ENCODE measurements at places on chromosomes 6 and 20.

DNA sequence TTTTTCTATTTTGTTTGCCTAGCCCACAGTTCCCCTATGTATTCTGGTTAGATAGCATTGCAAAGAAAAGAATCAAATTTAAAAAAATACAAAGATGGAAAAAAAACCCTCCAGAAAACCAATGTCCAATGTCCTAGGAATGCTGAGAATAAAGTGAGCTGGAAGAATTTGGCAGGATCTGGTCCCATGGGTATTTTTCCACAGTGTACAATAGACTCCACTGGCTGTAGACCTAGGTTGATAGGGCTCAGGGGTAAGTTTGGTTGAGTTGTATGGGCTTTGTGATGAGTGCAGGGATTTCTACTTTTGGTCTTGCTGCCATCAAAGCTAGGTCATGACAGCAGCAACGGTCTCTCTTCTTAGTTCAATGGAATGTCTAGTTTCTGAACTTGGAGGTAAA, 41.5 kb downstream of the SLC22A2 start:
- no peak for DNase-seq

DNA sequence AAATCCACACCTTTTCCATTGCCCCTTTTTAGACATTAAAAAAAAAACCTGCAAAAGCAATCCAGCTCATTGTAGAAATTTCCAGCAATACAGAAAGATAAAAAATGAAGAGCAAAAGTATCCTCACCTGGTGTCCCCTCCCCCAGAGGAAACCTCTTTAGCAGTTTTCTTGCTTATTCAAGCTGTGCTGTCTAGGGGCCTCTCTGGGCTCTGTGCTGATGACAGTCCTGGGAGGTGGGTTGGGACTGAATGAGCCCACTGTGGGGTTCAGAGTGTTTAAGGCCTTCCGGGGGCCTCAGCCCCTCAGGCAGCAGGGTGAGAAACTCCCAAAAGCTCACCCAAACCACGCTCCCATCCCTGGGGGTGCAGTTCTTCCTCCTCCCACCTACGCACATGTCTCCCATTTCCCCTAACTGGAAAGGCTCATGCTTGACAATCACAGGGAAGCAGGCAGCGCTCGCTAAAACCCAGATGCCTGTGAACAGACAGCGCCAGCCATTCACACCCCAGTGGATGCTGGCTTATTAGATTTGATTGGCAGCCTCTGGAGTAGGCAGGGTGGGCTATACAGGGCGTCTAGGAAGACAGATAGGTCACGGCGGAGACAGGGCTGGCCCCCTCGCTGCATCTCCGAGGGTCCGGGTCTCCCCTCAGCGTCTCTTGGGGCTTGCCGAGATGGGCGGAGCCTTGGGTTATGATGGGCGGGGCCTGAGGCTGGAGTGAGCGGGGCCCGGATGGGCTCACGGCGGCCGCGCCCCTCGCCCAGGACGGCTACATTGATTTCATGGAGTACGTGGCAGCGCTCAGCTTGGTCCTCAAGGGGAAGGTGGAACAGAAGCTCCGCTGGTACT, 4.6 kb downstream of the GUCA1A start:
- no peak for DNase-seq

GRCh38 chr6:163287626-163288025, 126.9 kb upstream of the QKI start:
- DNase-seq: no peak

- no peak for DNase-seq
Observed at GRCh38 chr20:61694682-61695081, 371.0 kb downstream of the TAF4 start.

DNA sequence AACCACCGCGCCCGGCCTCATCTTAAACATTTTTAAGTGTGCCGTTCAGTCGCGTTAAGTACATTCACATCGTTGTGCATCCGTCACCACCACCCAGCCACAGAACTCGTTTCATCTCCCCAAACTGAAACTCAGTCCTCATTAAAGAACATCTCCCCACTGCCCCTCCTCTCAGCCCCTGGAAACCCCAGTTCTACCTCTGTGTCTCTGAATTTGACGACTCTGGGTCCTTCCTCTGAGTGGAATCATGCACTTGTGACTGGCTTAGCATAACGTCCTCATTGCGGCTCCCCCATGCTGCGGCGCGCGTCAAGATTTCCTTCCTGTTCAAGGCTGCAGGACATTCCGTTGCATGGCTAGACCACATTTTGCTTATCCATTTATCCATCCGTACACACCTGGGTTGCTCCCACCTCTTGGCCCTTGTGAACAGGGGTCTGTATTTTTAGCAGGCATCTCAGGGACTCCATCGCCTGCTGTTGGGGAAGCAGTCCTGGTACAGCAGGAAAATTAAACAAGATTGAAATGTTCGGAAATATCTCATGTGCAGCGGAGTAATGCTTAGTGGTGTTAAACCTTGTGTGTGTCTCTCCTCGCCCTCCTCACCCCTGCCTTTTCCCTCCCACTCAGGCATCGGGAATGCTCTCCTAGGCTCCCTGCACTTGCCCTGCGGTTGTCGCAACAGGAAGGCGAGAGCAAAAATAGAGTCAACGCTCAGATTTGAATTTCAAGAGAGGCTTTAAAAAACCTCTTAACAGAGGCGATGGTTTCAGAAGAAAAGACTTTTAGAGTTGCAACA, 127.9 kb downstream of the PXDC1 start:
- no peak for DNase-seq

- DNase-seq: no peak
Observed at GRCh38 chr6:38909015-38909730, 139.4 kb upstream of the GLP1R start.

DNA sequence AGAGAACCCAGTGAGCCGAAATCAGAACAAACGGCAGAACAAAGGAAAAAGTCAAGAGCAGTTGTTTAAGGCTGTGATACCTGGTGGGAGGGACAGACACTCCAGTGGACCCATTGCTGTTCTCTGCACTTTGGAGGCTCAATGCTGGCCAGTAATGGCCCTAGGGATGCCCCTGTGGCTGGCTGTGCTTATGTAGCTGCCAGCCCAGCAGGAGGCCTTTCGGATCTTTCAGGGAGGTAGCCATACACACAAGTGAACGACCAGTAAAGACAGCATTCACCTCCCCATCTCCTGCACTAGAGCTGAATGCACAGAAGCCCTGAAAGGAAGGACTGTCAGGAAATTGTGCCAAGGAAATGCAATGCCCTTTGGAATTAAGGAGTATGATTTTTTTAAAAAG, 34.3 kb downstream of the GPLD1 start:
- no peak for DNase-seq

DNA sequence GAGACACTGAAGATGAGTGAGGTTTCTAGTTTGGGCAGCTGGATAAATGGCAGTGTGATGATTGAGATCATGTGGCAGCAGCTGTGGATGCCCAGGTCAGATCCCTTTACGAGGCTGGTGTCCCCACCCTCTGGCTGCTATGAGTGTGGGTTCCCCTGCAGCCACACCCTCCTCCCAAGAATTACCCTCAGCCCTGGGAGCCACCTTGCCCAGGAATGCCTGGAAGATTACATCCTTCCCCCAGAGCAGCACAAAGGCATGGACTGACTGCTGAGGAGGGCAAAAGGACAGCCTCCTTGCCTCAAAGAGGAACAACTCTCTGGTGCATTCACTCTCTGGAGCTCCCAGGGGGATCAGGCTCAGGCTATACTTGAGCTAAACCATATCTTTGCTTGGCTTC, 15.0 kb upstream of the PKHD1 start:
- DNase-seq: no peak

DNA sequence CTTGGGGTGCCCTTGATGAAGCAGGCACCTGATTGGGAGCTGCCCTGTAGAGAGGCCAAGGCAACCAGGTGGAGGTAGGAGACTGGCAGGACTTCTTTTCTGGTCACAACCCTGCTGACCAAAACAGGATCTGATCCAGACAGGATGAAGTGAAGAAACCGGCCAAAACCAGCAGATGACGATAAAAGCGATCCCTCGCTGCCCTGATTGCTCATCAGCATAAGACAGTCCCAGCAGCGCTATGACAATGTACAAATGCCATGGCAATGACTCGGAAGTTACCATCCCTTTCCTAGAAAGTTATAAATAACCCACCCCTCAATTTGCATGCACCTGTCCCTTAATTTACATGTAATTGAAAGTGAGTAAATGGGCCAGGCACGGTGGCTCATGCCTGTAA, 88.4 kb upstream of the PDE10A start:
- no peak for DNase-seq

DNA sequence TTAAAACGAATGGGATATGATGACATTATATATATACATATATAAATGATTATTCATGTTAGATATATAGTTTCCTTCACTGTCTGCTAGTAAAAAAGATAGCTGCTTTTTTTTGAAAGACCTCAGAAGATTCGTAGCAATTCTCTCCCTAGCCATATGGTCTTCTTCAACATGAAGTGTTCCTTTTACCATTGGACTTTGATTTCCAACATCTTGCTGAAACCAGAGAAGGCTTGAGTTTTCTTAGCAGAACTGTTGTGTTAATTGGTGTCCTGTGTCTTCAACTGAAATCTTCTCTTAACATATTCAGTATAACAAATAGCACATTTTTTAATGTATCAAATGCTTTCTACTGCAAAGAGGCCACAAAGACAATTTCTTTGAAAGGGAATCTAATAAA, 55.3 kb downstream of the FNDC1 start:
- no peak for DNase-seq

DNA sequence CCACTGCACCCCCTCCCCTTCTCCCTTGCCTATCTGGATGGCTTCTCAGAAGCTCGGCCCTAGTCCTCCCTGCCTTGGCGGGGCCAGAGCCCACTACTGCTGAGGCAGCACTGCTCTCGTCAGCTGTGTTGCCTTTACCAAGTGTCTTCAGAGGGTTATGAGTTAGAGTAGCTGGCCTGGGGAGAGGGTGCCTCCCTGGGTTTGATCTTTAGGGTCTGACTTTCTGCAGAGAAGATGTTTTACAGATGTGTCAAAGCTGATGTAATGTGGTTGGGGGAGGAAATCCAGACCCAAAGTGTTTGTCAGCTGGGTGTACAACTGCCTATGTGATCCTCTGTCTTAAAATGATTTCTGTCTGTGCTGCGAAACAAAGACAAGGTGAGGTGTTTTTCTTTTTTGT, 30.4 kb upstream of the PI16 start:
- no peak for DNase-seq

DNA sequence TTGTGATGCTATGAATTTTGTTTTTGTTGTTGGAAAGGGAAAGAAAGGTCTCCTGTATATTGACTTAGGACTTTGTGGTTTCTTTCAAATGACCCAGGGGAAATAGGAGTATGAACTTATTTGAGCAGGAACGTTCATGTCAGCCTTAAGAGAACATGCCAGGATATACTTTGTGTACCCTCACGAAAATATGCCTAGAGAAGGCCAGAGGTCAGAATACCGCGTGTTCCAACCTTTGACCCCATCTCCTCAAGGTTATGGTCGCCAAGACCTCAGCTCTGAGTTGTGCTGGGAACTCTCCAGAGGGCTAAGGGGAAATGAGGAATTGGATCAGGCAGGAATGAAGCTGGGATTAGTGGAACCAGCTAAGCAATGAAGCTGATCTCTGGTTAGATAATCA, 11.5 kb downstream of the TTLL9 start:
- DNase-seq: no peak

DNA sequence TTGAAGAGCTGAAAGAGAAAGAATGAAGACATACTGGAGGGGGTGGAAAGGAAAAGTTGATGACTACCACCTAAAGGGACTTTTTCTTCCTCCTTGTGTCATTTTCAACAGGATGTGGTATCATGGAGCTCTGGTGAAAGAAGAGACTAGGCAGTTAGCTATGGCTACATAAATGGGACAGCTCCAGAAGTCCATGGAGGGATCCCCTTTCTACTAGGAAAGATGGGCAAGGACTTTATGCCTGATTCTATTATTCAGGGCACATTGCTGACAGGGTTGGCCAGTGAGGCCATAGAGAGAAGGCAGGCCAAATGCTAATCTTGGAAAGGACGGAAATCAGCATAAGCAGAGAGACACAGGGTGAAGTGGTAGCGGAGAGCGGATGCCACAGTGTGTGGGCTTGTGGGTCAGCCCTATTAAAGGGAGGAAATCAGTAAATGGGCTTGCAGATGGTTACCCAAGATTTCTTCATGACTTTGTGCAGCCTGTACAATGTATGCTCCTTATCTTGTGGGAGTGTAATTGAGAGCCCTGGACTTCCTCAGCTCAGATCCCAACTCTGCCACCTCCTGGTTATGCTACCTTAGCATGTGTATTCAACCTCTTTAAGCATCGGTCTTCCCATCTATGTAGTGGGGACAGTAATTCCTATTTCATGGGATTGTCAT, 77.4 kb upstream of the TMEM170B start:
- no peak for DNase-seq

DNA sequence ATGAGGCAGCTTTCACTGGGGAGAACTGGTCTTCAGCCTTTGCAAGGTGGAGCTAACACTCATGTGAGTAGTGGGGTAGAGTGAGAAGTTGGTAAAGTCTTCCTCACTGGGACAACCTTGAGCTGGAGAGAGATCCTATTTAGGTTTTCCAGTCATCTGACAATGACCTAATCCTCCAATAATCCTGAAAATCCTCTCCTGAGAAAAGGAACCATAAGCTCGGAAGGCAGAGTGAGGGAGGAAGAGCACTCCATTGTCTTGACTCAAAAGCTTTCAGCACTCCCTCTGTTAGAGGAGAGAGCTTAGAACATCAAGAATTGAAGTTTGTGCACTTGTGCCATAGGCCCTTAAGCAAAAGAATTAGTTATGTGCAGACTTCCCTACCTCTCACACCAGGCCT, 77.8 kb downstream of the TRAM2 start:
- no peak for DNase-seq

GRCh38 chr6:41724586-41725501, 10.6 kb downstream of the TFEB start:
- no peak for DNase-seq

GRCh38 chr6:168105813-168106632, 27.0 kb upstream of the FRMD1 start:
- DNase-seq: no peak

GRCh38 chr6:31900917-31901414, 920 bp downstream of the ZBTB12 start:
- DNase-seq: no peak

DNA sequence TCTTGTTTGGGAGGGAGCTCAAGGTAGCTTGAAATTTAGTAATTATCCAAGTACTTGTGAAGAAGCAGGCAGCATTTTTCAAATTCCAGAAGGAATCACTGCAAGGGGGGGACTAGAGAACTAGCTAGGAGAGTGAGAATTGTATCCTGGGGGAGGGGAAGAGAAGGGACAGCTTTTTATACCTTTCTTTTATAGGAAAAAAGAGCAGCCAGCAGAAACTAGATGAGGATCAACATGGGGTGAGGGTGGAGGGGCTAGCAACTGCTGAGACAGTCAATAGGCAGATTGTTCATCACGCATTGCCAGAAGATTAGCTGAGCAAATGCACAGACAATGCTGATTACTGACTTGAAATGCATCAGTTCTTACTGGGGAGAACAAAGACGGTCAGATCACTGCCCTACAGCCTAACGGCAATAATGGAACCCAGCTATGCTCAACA, 514.3 kb upstream of the CITED2 start:
- DNase-seq: no peak

- no peak for DNase-seq
Observed at GRCh38 chr6:82914511-82914910, 151.1 kb downstream of the UBE3D start.

Data from stimulated activated CD8-positive, alpha-beta memory T cell treated with anti-CD3 and anti-CD28 coated beads, Interleukin-4, amount 100 ng/mL, for 1 hour (primary cell).